Dermis blood vessel endothelial cell (primary cell): ENCODE measurements at places on chromosomes 2 and 18. TPM values are rescaled to one million over a fixed set of nuclear protein-coding genes. Genes with fewer than 3 reads are reported as not detected.

Gene UGT1A8
- not detected in 2 replicates for total RNA-seq

Gene CWC22
- 17.0 and 24.0 TPM in 2 replicates for total RNA-seq

Gene OSBPL6
- total RNA-seq, result 4.1 and 5.3 TPM in 2 replicates

Gene CPO
- not detected in 2 replicates for total RNA-seq

GRCh38 chr2:144430722-144431391 lies 89.1 kb downstream of the ZEB2 start:
- no peak for DNase-seq

- no peak for DNase-seq
Measured at GRCh38 chr2:67790622-67791021, 272.2 kb downstream of the C1D start.

- no peak for DNase-seq
Measured at GRCh38 chr2:177422271-177422670, 29.7 kb downstream of the AGPS start.

GRCh38 chr2:24315669-24316068 lies 44.7 kb downstream of the ITSN2 start:
- DNase-seq, result no peak

GRCh38 chr2:37593694-37594093 lies 77.7 kb downstream of the CDC42EP3 start:
- no peak for DNase-seq

- DNase-seq, result no peak
Measured at GRCh38 chr2:3430172-3430571, 50.7 kb downstream of the TRAPPC12 start.

- no peak for DNase-seq
Measured at GRCh38 chr2:169478745-169479256, 493 bp upstream of the BBS5 start.

DNA sequence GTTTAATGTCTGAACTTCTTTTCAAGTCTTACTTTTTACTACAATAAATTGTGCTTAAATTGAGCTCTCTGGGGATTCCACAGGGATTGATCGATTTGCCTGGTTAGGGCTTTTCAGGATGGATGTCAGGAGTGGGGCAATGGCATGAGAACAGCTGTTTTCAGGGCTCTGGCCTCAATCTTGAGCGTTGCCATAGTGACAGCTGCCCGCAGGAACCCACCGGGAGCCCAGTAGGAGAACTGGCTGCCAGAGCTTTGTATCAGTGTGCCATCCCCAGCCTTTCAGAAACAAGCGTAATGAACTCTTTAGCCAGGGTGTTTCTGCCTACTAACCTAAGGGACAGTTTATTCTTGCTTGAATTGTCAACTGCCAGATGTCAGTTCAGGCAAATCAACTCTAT lies 93.5 kb downstream of the GALNT3 start:
- DNase-seq, result no peak

- no peak for DNase-seq
Measured at GRCh38 chr2:162063281-162063680, 10.7 kb downstream of the DPP4 start.

- DNase-seq, result no peak
Measured at GRCh38 chr2:19844750-19845149, 57.0 kb downstream of the TTC32 start.

GRCh38 chr2:72139471-72139873 lies 8.2 kb downstream of the CYP26B1 start:
- DNase-seq, result no peak

- DNase-seq, result no peak
Measured at GRCh38 chr2:150459281-150459680, 28.2 kb downstream of the RND3 start.

DNA sequence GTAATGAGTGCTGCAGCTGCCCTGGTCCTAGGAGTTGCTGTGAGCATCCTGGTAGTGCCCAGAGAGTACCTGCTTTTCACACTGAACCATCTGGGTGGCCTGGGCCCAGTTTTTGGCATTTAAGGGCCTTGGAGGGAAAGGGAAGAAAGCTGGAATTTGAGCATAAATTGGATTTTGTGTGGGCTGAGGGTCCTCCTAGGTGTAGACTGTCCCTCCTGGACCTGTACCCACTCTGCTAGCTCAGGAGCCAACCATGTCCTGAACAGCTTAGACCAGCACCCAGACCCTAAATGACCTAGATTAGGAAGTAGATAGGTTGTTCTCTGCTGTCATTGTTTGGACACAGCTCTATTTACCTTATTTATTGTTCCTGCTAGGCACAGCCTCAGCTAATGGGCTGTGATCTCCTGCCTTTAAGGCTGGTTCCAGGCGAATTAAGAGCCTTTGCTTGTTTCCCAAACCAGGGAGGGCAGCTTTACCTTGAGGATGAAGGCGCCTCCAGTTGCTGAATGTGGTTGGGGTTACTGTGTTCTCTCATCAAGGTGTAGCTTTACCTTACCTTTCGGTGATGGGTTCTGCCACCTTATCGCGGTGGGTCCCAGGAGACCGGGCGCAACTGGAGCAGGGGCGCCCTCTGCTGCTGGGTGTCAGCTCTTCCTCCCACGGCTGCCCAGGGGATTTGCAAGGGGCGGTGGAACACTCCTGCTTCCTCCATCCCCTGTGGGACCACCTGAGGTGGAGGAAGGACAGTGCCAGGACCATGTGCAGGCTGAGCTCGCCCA lies 34.4 kb downstream of the ITGA6 start:
- DNase-seq, result peak; percentile 66

DNA sequence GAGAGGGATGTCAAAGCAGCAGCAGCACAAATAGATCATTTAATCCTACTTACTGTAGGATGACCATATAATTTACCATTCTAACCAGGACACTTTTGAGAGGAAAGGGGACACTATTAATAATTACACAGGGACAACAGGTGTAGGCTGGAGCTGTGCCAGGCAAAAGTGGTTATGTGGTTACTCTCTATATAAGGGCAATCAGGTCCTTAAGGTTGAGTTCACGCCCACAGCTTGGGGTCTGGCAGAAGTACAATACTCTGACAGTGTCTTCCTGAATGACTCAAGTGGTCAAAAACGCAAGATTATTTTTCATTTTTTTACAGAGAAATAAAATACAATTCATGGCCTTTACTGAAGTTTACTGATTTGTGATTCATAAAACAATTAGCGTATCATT lies 2.8 kb downstream of the PREPL start:
- peak; percentile 89 for DNase-seq

DNA sequence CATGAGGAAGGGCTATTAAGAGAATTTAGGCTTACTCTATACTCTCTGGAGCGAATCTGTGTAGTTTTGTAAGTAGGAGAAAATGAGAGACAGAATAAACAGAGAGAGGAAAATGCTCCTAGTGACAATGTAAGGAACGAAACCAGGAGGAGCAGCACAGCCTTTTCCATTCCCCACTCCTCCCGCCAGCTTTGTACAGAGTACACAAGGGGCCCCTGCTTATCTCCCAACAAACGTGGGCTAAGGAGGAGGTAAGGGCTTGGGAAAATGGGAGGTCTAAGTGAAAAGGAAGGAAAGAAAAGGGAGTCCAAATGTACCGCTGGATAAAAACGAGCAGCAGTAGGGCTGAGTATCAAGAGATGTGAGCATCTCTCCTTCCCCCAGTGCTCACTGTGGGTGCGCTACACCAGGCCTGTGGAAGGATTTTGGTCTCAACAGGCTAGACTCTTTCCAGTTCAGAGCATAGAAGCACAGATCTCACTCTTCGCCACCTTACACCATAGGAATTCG lies 12.1 kb upstream of the IHH start:
- DNase-seq, result no peak

- DNase-seq, result no peak
Measured at GRCh38 chr2:204039298-204039838, 102.8 kb downstream of the ICOS start.

GRCh38 chr2:150484006-150484405 lies 3.5 kb downstream of the RND3 start:
- peak; percentile 27 for DNase-seq

DNA sequence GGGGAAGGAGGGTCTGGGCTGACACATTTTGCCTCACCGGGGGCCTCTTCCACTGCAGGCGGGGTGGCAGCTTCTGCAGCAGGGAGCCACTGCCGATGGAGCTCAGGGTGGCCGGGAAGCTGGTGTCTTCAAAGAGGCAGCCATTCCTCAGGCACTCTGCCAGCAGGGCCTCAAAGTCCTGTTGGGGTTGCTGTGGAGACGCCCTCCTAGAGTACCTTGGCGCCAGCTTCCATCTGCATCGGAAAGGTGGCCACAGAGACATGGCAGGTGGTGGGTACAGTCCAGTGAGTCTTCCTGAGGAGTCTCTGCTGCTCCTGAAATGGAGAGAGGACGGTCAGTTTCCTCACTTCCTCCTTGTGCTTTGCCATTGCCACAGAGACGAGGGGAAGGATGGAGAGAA lies 12.1 kb downstream of the CAPN14 start:
- DNase-seq, result no peak

DNA sequence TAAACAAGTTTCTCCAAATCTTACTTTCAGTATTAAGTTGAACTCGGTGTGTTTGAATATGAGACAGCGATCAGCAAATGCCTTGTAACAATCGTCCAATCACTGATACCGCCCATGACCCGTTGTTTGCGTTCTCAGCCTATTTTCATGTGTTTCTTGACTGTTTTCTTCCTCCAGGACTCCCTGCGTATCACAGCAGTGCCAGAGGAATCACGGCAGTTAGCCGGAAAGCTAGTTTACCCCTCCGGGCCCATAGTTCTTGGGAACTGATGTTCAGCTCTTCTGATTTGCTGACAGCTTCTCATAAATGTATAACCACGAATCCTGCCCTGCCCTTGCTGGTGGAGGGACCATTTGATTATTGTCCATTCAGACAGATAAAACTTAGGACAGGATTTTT lies 42.2 kb upstream of the TPO start:
- no peak for DNase-seq

DNA sequence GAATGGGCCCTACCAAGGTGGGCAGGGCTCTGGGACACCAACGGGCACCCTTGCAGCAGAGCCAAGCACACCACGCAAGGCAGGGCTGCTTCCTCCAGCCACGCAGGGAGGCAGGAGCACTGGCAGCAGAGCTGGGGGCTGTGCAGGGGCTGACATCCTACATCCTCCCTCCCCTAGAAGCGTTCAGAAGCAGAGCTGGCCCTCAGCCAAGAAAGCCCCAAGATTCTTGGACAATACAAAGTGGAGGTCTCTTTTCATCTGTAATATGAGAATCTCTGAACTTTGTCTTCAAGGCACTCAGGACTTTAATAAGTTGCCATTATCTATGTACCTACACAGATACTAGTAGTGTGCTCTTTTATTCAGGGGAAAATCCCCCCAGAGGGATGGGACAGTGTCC lies 128.1 kb upstream of the AGAP1 start:
- no peak for DNase-seq

GRCh38 chr2:34492561-34493455 lies 893.7 kb upstream of the FAM98A start:
- no peak for DNase-seq

DNA sequence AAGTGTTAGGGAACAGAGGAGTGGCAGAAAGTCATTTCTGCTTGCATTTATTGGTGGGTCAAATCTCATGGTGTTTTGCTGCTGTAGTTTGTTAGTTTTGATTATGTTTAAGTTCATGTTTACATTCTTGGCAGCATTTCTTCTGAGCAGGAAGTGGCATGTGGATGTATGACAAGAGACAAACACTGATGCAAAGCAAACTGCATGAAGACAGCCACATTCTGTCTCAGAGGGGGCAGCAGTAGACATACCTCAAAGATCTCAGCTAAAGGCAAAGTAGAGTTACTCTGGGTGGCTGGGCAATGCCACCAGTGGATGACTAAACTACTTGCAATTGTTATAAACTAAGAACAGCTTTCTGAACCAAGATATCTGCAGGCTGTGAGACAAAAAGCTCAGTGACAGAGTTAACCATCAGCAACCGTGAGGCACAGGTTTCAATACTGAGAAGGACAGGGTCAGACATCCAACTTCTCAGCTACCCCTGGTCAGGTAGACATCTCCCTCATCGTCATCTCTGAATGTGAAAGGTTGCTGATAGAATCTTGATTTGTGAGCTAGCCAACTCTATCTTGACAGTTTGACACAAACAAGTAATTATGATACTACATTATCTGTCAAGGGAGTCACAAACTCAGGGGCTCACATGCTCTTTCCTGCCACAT lies 16.4 kb downstream of the GALNT3 start:
- DNase-seq, result no peak

GRCh38 chr2:237446338-237446665 lies 32.3 kb upstream of the COL6A3 start:
- DNase-seq, result no peak

DNA sequence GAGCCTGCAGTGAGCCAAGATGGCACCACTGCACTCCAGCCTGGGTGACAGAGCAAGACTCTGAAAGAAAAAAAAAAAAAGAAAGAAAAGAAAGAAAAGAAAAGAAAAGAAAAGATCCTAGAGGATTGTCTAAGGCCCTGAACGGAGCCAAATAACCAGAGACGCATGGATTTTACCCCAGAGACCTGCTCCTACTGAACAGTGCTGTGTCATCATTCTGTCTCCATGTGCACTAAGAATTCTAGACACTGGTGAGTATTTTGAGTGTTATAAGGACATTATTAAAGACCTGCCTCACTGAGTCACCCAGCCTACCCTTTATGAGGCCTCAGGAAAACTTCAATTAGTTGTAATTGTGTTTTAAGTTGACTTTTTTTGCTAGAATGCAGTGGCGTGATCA lies 61.9 kb upstream of the RIOK3 start:
- DNase-seq, result no peak

- DNase-seq, result no peak
Measured at GRCh38 chr2:64608867-64609226, 44.9 kb downstream of the SERTAD2 start.

- DNase-seq, result no peak
Measured at GRCh38 chr18:78192054-78192453, 787.6 kb upstream of the SALL3 start.

DNA sequence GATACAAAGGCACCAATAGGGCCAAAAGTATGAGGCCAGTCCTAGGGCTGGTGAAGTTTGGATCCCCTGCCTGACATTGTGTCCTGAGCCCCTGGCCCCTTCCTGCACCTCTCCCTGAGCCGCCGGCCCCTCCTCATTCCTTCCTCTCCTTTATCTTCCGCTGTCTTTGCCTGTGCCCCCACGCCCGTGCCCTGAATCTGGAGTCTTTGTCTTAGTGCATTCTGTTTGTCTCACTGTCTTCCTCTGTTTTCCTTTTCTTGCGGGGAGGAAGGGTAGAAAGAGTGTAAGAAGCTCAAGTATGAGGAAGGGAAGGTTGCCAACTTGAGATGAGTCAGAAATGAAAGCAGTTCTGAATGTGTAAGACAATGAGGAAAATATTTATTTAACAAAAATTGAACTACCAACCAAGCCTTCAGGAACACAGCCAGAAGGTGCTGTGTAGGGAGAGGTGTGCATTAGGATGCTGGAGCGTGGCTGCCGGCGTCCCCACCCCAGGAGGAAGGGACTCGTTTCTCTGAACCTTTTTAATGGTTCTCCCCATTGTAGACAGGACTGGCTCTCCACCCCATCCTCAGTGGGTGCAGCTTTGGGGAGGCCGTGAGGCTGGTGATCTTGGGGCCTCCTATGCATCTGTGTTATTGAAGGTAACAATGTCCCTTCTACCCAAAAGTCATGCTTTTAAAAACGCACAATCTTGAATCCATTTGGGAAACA lies 133.1 kb downstream of the NEDD4L start:
- peak; percentile 77 for DNase-seq

DNA sequence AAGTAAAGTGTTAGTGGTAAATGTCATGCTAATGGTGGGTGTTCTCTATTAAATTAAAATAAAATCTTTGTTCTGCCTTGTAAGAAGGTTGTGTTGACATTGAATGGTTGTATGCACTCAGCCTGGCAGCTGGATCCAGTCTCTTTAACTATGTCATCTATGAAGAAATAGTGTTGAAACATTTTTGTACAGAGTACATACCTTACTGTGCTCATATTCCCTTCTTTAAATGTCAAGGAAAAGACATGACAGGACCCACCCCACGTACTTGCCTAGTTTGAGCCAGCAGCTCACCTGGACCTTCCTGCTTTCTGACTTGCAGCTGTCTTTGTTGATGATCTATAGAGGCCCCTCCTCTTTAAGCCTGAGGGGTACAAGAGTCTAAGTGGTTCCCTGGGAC lies 85.6 kb upstream of the ST3GAL5 start:
- DNase-seq, result no peak
